ENCODE measurements at places on chromosomes 12 and 14.

DNA sequence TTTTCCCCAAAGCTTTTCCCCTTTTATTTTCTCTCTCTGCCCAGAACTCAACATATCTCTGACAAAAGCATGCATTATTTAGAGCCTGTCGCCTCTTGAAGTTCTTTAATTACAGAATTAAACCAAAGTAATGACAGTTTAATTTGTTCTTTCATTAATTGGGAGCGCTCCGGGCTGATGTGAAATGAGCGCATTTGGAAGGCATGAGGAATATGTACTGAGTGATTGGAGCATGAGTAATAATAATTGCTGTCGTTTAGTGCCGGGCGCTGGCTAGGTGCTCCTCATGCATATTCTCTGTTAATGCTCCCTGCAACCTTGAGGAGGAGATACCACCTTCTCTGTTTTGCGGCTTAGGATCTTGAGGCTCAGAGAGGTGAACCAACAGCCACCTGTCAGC, 120.5 kb downstream of the SLC25A47 start:
- DNase-seq = no peak

- no peak for DNase-seq
Measured at GRCh38 chr12:91434081-91434480, 251.5 kb upstream of the DCN start.

GRCh38 chr12:128191380-128191779, 75.6 kb upstream of the TMEM132C start:
- no peak for DNase-seq

DNA sequence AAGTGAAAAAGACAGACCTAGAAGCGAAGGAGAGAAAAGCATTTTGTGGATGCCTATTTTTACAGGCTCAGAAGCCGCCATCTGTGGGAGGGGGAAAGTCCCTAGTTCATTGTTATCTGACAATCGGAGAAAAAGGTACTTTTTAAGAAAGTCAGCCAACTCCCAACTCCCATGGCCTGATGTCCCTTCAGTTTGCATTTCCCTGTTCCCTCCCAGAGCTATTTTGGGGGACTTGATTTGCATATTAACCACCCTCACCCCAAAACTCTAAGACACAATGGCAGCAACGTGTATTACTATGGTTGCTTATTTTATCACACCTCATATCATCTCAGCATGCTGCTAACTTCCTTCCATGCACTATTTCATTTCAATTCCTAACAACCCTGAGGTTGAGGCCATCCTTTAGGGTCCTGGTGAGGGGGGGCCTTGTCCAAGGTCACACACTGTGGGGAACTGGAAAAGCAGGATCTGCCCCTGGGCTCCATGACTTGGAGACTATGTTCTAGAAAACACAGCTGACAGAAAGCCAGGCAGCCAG, 18.7 kb downstream of the HVCN1 start:
- no peak for DNase-seq

DNA sequence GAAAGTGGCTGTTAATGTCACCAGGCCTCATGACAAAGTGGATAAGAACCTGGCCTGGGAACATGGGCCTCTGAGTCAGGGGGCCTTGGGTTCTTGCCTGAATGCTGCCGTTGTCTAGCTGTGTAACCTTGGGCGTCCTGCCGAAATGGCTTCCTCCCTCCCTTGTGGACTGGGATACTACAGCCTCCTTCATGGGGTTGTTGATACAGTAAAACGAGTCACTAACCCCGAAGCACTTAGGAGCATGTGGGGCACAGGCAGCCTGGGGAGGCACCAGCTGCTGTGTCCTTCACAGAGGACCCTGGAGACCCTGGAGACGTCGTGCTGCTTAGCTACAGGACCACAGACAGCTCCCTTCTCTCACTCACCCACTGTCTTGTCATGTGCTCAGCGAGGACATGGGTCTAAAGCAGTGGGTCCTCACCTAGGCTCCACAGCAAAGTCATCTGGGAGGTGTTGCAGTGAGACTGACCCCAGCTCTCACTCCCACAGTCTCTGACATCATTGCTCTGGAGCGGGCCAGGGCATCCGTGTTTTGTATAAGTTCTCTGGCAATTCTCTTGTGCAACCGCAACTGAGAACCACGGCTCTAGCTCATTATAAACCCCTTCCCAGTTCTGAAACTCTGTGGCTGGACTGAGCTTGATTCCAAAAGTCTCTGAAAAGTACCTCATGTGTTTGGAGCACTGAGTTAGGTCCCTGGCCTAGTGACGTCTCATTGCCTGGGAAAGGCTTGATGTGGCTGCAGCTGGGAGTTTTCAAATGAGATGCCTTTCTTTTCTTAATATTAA, 42.1 kb downstream of the SERPINA3 start:
- DNase-seq = no peak

DNA sequence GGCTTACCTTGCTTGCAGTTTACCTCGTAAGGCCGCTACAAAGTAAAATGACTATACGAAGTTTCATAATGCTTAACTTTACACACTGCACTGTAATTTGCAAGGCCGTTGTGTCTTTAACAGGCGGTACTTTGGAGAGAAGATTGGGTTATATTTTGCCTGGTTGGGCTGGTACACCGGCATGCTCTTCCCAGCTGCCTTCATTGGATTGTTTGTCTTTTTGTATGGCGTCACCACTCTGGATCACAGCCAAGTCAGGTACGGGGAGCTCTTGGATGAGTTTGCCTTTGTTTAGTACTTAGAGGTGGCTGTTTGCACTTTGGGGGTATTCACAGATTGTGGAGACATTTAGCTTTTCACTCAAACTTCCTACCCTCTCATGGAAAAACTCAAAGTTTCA, 167.8 kb downstream of the SLC5A8 start:
- DNase-seq = no peak

DNA sequence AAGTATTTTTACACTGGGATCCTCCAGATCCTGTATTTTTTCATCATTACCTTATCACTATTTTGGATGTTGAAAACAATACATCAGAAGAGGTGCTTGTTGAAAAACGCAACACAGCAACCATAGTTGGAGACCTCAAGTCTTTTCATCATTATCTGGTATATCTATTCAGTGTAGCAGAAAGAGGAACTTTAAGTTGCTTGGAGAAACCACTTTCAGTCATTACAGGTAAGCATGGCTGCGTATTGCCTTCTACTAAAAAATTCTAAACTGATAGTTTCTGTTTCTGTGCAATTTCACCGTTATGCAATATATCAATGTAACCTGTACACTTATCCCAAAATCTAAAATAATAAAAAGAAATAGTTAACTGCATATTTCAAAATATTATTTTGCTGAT, 32.2 kb upstream of the PTPRQ start:
- no peak for DNase-seq
